ENCODE measurements at places on chromosomes 7 and 10.

DNA sequence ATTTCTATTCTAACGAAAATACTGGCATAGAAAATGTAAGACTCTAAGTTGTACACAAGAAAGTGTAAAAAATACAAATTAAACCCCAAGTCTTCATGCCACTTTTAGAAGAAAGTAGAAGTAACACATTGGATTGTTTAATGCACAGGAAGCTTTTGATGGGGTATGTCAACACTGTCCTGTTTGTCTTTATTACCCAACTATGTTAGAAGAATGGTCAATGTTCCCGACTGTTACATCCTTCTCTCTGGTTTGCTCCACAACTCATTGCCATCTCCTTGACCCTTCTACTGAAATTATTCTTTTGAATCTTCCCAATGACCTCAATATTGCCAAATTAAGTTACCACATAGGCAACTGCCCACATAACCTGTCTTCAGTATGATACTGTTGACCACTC lies 35.8 kb downstream of the COL28A1 start:
- no peak for DNase-seq

DNA sequence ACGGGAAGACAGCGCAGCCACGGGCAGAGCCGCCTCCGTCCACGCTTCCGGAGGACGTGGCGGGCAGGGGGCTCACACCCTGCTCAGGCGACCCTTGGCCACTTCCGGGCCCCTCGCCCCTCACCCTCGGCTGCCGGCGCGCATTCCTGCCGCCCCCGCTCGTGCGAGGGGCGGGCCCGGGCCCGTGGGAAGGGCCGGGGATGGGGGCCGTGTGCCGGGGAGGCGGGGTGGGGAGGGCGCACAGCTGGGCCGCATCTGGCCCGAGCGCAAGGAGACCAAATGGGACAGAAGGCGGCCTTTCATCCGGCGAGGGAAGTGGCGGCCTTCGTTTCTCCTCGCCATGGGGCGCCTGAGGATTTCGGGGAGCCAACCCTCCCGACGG lies 846 bp upstream of the LFNG start:
- DNase-seq = no peak

DNA sequence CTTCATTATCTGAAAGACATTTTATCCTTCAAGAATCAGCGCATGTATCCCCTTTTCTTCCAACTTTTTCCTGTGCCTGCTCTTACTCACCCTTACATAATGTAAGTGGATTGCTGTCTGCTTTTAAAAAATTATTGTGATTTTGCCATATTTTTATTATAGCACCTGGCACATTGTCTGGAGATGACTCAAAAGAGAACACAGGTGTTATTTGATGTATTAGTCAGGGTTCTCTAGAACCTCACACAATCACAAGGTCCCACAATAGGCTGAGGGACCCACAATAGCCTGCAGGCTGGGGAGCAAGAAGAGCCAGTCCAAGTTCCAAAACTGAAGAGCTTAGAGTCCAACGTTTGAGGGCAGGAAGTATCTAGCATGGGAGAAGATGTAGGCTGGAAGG lies 390.0 kb downstream of the EXOC4 start:
- no peak for DNase-seq

DNA sequence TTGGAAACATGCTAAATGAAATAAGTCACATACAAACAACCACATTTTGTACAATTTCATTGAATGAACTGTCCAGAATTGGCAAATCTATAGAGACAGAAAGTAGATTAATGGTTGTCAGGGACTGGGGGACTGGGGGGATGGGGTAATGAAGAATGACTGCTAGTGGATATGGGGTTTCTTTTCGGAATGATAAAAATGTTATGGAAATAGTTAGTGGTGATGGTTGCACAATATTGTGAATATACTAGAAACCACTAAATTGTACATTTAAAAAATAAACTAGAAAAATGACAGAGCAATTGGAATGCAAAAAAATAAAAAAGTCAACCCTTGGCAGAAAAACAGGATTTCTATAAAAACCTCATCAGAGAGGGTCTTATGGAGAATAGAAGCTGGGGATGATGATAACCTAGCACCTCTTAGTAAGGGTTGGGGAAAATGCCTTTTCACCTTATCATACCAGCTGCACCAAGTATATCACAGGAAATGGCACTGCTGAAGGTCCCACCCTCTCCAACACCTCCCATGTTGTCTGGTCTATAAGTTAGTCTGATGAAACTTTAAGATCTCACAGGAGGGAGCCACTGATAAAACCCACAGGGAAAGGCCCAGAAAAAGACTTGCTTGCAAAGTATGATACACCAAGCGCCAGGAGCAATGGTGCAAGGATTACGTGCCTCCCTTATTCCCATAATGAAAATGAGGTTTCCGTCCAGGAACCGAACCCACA lies 23.1 kb upstream of the JAZF1 start:
- no peak for DNase-seq

DNA sequence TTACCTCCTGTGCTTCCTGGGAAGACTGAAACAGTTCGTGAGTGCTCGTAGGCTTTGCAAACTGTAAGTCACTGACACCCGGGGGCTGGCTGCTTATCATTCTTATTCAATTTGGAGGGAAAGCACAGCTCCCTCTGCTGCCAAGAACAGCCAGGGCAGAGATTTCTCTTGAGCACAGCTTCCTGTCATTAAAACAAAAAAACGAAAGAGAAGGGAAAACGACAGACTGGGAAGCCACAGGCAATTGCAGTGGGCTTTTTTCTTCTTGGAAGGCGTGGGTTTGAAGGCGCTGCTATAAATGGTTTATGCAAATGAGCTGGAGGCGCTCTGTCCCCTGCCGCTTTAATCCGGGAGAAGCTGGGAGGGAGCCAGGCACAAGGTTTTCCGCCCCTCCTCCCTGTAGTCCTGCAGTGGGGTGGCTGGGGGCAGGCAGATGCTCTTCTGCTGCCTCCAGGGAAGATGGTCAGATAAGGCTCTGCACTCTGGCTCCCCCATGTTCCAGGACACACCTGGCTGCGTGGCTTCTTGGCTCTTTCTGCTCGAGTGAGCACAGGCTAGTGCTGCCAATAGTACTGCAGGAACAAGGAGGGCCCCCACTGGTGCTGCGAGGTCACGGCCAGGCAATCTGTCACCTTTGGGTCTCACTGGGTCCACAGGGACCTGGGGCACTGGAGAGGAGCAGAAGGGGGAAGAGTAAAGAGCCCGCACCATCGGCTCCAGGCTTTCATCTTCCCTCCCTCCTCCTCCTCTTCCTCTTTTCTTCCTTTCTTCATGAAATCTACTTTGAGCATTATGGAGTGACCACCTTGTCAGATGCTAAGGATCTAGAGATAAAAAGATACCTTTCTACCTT lies 49.5 kb downstream of the NEURL1 start:
- no peak for DNase-seq

Measured in stimulated activated CD4-positive, alpha-beta T cell treated with anti-CD3 and anti-CD28 coated beads, Interleukin-15, amount 100 ng/mL, for 1 hour (primary cell).